ENCODE measurements at places on chromosomes 12 and 14.

- no peak for DNase-seq
Measured at GRCh38 chr12:110920324-110920910, at the start of gene MYL2. Gene MYL2 (minus strand): TSS chr12:110920579. CDS start chr12:110920529, 50 bp downstream.

DNA sequence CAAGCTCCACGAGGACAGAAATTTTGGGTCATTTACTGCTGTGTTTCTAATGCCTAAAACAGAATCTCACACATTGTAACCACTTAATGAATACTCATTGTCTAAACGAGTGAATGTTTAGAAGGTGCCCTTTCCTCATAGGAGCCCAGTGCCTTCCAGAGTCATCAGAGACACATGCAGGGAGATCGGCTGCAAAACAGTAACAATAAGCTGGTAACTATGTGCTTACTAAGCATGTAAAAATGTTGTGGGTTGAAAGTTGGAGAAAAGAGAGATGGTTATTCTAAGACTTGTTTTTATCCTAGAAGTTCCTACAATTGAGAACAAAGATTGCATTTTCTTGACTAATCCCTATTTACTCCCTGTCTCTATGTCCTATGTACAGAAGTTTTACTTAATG lies 7.4 kb downstream of the TESPA1 start:
- DNase-seq = peak; percentile 37

DNA sequence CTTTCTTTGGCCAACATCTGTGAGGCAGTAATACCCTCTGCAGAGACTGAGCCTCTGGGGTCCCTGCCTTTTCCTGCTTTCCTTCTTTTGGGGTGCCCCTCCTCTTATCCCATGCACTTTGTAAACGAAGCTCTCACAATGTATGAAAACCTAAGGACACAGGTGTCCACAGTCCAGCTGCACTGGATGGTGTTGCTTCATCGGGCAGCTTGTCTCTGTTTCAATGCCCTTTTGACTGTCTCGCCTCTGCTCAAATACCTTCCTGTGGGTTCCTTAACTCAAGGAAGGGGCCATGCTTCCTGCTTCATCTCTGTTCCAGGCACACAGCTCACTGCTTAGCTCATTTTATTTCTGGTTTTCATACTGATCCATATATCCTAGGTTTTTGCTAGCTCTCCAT lies 6.4 kb downstream of the C1RL start:
- no peak for DNase-seq

DNA sequence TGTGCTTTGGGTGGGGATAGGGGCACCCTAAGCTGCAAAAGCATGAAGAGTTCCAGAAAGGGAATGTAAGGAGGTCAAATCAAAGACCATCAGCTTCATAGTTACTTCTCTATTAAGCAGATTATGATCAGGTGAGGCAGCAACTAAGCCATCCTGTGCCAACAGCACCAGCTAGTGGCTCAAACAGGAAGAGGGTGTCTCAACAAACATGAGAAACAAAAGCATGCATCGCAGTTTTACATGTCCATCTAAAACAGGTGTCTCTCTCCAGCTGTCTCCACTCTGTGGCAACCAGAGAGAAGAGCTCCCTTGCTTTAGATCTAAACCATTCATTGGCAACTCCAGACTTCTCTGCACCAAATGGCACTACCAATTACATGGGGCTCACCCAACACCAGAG lies 52.9 kb downstream of the ACTN1 start:
- DNase-seq = no peak

GRCh38 chr12:113477171-113477841 lies 5.6 kb upstream of the LHX5 start:
- no peak for DNase-seq

DNA sequence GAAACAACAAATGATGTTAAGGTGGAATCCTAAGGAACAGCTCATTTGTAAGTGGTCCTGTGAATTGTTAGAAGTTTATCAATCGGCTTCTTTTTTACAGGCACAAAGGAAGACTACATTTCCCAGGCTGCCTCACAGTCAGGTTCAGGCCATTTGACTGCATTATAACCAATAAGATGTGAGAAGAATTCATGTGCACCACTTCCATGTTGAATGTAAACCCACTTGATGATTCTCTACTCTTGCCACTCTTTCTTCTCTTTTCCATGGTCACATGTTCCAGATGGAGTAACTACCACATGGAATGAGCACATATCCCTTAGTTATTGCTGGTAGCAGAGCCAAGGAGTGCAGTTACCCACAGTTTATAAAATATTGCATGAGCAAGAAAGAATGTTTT lies 67.1 kb upstream of the GZMB start:
- DNase-seq = no peak

GRCh38 chr14:20515846-20516245 lies 10.5 kb downstream of the RNASE10 start:
- no peak for DNase-seq

GRCh38 chr14:94029265-94029664 lies 3.1 kb downstream of the OTUB2 start:
- DNase-seq = no peak

DNA sequence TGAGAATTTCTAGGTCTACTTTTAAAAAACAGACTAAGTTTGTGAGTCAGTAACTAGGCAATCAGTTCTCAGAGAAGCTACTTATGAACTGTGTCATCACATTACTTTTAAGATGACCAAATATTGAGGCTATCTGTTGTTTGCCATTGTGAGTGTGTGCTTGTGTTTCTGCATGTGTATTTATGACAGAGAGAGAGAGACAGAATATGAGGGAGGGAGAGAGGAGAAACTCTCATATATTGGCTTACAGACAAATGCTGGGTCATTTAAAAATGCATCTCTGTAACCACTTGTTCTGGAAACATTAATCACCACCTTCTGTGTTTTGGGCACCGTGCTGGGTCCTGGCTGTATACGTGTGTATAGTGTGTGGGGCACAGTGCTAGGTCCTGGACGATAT lies 161.5 kb upstream of the FRMD6 start:
- no peak for DNase-seq

DNA sequence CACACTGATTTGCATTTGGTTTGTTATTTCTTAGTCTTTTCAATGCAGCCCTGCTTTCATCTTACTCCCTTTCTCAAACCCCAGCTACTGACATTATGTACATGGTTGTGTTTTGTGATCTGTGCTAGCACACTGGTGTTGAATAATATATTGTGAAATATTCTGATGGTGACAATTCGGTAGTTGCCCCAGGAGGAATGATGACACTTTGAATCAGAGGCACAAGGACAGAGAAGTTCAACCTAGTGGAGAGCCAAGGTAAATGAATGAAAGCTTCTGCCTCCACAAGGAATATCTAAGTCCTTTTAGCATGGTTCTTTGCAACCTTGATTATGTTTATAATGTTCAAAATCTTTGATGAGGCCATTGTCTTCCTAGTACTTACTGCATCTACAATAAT lies 159.9 kb downstream of the PDE3A start:
- no peak for DNase-seq

DNA sequence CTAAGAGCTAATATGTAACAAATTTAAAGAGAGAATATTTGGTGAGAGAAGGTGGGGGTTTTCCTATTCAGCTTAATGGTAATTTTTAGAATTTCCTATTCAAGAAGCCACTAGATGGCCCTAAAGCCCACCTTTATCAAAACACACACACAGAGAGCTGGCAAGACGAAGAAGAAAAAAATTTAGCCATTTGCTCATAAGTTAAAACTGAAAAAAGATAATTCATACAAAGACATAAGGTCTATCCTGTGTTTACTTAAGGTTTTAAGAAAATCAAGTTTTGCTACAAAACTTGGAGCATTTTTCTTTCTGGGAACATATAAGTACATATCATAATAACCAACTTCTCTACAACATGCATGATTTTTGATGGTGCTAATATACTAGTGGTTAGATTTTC lies 46.8 kb upstream of the PCED1B start:
- no peak for DNase-seq

DNA sequence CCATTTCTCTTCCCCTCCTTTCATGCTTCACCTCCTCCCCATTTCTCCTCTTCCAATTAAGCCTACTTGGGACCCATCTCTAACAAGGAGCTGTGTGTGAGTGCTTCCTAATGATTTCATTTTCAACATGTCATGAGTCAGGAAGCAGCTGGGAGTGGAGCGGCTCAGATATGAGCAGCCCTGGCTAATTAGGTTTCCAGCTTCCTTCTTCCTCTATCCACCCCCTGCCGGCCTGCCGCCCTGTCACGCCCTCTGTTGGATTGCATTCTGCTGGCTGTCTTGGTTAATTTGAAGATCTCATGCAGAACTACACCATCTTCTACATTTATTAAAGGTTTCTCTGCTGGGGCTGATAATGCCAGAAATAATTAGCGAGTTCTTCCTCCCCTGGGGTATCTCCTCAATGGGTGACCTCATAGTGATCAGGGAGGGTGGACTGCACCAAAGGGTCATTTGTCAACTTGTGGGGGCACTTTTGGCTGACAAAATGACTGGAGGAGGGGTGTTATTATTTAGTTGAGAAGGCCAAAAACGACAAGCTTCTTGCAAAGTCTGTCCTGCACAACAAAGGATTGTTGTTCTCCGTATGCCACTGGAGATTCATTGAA lies 300.9 kb upstream of the SRRM4 start:
- DNase-seq = no peak

DNA sequence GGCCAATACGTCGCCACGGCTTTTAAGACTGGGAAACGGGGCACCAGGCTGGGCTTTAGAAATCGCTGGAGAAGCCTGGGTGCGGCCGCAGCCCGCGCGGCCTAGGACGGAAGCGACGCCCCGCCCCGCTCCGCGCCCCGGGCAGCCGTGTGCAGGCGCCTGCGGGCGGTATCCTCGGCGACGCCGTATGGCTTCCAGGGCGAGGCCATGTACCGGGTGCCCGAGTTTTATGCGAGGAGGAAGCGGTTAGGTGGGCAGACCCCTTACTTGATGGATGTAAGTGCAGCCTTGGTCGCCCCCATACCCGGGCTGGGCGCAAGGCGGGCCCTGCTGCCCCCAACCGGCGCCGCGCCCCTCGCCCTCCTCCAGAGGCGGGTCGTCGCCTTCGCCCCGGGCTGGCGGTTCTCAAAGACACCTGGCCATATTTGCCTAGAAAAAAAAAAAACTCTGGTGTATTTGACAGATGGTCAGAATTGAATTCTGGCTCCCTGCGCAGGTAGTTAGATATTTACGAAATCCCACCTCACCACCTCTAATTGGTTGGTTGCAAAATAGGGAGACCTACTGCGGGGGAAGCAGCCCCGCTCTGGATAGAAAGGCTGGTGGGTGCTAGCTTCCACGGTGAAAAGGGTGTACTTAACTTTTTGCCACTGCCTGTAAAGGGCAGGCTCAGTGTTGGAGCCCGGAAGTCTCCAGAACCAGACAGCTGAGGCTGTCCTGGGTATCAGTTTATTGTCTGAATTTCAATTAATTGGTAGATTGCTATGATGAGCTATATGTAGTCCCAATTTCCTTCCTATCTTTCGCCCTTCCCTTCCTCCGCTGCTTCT lies at the start of gene PPP1R36:
Gene PPP1R36, plus strand, starts transcription at position 171 of the 830 bp plus-strand sequence. Its CDS starts 37 bp downstream, at position 208.
- DNase-seq = no peak

- DNase-seq = no peak
Measured at GRCh38 chr14:47678993-47679392, 3.6 kb upstream of the MDGA2 start.

DNA sequence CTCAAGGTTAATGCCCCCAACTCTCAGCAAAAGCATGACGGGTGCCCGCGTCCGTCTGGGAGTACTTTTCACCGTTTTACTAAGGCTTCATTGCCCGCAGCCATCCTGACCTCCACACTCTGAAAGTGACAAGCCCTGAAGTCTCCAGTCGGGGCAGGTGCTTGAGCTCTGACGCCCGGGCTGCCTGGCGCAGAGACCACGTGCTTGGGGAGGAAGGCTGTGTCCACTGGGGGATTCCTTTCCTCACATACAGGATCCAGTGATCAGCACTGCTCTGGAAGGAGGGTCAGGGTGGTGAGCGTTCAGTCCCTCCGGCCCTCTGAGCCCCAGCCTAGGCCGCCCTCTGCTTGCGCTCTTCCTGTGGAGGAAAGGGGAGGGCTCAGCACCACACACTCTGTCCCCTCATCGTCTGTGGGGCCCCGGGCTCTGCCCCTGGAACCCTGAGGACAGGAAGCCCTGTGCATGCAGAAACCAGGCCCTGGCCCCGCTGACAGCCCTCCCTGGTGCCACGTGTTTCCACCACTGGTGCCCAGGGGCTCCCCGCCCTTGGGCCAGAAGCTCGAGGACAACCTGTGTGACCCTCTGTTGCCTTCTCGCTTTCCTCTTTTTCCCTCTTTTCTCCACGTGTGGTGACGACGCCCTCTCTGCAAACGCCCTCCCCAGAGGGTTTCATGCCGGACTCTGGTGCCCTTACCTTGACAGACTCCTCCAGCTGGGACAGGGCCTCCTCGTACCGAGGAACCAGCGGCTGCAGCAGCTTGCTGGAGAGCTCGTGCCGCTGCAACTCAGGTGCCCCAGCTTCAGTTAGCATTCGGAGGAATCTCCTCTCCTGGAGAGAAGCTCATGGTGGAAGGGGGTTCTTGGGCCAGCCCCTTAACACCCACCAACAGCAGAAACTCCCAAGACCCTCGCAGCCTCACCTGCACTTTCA lies 4.9 kb downstream of the DDX51 start:
- no peak for DNase-seq

DNA sequence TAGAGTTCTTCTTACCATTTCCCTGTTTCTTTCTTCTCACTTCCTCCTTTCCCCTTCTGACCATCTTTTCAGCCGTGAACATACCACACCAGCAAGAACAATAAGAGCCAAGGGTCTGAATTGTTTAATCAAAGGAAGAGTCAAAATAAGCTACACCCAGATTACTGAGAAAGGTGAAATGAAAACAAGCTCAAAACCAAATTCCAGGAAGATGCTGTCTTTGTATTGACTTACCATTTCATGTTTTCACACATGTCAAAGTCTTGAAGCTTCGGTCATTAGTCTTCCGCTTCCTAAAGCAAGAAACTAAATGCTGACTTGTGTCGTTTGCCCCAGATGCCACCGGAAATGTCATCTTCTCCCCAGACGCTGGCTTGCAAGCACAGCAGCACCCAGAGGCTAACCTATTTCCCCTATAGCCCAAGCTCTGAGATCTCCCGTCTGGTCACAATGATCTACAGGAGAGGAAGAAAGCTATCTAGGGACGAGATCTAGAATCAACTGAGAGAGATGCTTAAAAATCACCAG lies 136.5 kb upstream of the AMIGO2 start:
- no peak for DNase-seq

DNA sequence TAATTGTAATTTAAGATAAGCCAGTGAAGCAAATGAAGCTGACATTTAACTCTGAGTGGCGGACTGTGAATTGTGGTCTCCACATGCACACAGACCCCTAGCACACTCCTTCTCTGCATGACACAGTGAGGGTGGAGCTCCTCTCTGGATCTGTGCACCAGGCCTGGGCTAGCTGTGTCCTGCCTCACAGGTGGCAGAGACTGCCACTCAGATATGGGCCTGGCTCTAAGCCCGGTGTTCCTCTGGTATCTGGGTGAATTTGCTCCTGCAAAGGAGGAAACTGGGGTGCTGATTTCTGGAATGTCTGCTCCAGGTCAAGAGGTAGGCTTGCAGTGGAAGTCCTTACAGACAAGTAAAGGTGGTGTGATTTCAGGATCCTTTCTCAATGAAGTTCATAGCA lies 282.4 kb downstream of the FOXN3 start:
- no peak for DNase-seq

GRCh38 chr12:114668151-114668885 lies 15.7 kb downstream of the TBX3 start:
- DNase-seq = peak; percentile 71

- no peak for DNase-seq
Measured at GRCh38 chr12:75933101-75933500, 98.5 kb downstream of the PHLDA1 start.

- DNase-seq = no peak
Measured at GRCh38 chr14:90714811-90715210, 101.4 kb downstream of the TTC7B start.

- no peak for DNase-seq
Measured at GRCh38 chr14:35898217-35898775, 72.2 kb downstream of the BRMS1L start.

All from COLO829 (cell line).